Kidney glomerular epithelial cell (primary cell): ENCODE measurements at places on chromosomes 3 and 15.
A peak's percentile ranks its signal among the peaks of the same experiment; 100 is the strongest.

GRCh38 chr3:128006061-128007032 lies 45.9 kb upstream of the SEC61A1 start:
- no peak for DNase-seq

GRCh38 chr15:93126148-93126547 lies 37.1 kb upstream of the RGMA start:
- no peak for DNase-seq

- DNase-seq = no peak
Measured at GRCh38 chr3:30554317-30554690, 52.1 kb upstream of the TGFBR2 start.

GRCh38 chr3:40437889-40438288 lies 19.2 kb upstream of the RPL14 start:
- DNase-seq = no peak

DNA sequence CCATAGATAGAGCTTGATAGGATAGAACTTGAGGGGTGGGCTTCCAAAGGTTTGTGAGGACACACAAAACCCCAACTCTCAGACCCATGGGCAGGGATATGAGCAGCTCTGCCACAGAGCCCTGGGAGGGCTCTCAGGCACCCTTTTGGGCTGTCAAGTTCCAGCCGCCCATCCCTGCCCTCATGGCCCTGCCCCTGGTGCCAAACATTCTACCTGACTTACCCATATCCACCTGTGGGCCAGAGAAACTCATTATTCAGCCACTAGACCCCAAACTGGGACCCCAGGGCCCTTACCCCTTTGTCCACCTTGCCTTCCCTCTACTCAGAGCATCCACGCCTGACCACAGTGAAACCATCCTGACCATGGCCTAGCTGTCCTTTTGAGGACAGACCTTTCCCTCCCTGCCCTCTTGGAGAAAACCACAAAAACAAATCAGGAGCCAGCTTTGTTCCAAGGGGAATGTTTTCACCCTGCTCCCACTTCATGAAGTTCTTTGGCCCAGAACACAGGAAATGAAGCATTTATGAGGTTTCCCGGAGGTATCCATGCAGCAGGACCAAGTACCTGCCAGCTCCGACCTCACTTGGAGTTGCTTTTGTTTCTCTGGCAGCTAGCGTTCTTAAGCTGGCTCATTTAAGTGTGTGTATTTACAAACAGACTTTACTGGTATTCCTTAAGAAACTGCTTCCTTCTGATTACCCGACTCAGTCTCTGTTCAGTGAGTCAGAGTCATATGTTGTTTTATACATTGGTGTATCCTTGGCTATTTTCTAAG lies 34.2 kb upstream of the GALNT15 start:
- peak; percentile 59 for DNase-seq

GRCh38 chr3:71987828-71988227 lies 202.9 kb upstream of the PROK2 start:
- no peak for DNase-seq

- no peak for DNase-seq
Measured at GRCh38 chr3:150367757-150368156, 40.3 kb upstream of the TSC22D2 start.

- no peak for DNase-seq
Measured at GRCh38 chr3:8760091-8760490, 9.3 kb downstream of the OXTR start.

- peak; percentile 11 for DNase-seq
Measured at GRCh38 chr3:65871305-65872141, 167.2 kb downstream of the MAGI1 start.

- peak; percentile 76 for DNase-seq
Measured at GRCh38 chr15:25684521-25685431, 178.4 kb downstream of the ATP10A start.

- no peak for DNase-seq
Measured at GRCh38 chr15:95615436-95615835, 715.1 kb upstream of the NR2F2 start.

DNA sequence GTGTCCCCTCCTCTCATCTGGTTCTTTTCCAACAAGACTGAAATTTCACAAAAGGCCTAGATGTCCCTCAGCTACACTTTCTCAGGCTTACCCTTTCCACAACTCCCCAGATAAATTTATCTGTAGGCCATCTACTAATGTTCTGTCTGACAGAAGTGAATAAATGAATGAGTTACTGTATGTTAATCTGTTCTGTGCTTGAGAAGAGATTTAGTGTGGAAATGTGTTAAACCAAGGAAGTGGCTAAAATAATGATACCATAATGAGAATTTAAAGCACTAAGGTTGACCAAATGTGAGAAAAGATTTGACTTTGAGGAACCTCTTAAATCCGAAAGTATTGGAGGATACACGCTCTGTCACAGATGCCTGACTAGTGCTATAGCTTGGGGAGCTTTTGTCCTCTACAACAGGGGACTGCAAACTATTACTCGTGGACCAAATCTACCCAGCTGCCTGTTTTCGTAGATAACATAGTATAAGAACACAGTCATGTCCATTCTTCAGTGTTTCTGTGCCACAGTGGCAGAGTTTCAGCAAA lies 74.8 kb upstream of the P2RY1 start:
- no peak for DNase-seq

DNA sequence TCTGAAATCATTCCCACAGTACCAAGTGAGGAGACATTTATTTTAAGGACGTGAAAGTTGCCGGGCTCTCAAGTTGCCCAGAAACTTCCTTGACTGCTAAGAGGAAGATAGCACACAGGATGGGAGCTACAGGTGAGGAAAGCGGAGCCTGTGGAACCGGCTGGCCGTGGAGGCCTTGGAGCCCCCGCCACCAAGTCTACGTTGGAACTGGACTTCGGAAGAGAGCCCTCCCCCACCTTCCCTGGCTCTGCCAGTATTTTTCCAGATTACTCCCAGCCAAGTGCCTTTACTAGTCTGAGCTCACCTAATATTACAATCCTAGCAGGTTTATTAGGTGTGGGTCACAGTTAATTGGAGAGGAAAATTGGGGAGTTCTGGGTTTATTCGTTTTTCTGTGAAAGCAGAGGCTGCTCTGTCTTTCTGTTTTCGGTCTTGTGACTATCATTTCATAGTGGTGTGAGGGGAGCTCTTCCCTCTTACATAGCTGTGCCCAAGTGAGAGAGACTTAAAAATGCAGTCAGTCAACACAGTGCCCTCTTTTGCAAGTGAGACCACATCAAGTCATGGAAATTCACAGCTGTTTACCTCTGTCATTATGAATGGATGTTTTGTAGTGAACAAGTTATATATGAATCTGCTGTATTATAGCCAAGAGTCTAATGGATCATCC lies 6.8 kb downstream of the BOC start:
- no peak for DNase-seq

GRCh38 chr15:89648106-89649012 lies 6.9 kb downstream of the KIF7 start:
- DNase-seq = no peak

DNA sequence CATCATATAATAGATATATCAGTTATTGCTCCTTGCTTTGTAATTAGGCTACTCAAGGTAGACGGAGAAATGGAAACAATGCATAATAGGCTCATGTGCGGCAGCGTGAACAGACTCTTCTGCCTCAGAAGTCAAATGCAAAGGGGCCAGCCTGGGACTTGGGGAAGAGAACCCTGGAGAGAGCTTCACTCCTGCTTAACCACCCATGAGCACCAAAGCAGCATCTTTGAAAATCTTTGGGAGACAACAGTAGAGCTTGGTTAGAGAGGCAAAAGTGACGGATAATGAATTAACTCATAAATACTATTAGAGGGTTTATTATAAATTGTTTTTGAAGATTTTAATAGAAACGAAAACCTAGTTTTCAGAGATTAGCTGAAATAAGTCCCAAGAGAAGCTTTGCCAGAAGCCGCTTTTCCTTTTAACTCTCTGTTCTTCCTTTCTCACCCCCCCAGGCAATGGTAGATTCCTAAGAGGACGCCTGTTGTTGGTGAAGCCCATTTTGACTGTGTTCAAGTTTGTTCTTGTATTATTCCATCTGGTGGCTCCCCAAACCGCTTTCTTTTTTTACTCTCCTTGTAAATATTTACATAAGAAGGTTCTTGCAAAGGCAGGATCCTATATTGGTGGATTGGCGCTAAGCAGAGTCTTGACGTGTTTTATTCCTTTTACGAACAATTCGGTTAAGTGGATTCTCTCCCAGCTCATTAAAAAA lies 196.0 kb upstream of the TPRG1 start:
- DNase-seq = no peak

- no peak for DNase-seq
Measured at GRCh38 chr3:16382845-16383244, 117.8 kb downstream of the OXNAD1 start.

DNA sequence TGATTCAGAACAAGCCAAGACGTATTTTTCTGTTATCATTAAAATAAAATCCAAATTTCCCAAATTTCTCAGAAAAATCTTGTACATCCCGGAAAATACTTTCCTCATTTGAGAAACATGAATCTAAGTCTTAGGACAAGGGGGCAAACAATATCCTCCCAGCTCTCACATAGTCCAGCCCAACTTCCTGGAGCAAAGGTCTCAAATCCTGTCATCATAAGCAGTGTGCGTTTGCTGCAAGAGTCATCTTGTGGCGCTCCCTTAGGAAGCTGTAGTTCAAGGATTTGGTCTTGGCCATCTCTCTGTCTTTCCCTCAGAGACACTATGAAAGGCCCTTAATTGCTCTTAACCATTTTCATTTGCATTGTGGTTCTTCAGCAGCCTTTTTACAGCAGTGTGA lies 57.5 kb upstream of the GSK3B start:
- no peak for DNase-seq

GRCh38 chr3:75938921-75939320 lies 153.6 kb upstream of the ZNF717 start:
- no peak for DNase-seq
